ENCODE measurements at places on chromosomes 1 and 21.

DNA sequence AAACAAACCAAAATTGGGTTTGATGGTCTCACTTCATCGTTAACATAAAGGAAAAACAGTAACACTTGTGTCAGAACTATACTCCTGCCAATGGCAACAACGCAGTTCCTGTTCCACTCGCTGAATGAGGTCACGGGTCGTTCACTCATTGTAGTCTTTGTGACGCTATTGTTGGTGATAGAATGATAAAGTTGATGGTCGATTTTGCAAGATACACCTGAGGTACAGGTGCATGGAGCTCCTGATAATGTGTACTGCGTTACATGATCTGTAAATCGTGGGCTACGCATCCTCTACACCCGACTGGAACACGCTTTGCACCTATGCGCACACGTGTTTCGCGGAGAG is 391 bp upstream of the CENPS start:
- no peak for DNase-seq

DNA sequence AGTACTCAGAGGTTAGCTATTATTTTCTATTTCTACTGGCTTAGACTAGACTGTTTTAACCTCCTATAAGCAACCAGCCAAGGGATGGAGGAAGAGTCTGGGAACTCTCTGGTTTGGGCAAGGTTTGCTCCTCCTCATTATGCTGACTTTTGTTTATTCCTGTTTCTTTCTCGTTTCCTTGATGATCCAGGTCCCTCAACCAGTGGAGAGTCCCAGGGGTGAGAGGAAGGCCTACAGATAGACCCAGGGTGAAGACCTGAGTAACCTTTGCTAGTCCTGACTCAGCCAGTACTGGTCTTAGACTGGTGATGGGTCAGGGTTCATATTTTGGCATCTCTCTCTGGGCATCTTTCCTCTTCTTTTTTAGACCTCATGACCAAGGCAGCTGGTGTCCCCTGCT is 5.4 kb downstream of the TUFT1 start:
- DNase-seq = no peak

- no peak for DNase-seq
These were observed 60.8 kb downstream of the LRRN2 start for GRCh38 chr1:204624631-204625216.

GRCh38 chr1:171730052-171730451 is 11.8 kb downstream of the VAMP4 start:
- DNase-seq = no peak

DNA sequence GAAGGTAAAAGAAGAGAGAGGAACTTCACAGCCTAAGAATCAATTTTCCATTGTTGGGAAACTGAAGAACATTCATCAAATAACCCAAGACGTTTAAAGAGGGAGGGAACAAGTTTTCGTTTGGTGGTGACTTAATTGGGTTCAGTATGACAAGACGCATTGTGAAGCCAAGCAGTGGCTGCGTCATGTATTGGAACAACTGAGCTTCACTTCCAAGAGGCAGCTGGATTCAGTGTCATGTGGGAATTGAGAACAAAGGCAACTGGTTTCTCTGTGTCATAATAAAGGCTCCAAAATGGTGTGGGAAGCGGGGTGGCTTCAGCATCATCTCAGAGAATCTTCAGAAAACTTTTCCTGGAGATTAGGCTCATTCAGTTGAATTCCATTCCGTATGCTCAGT is 29.8 kb upstream of the RC3H1 start:
- no peak for DNase-seq

- no peak for DNase-seq
These were observed 275.5 kb upstream of the RUNX1 start for GRCh38 chr21:35324372-35325220.

DNA sequence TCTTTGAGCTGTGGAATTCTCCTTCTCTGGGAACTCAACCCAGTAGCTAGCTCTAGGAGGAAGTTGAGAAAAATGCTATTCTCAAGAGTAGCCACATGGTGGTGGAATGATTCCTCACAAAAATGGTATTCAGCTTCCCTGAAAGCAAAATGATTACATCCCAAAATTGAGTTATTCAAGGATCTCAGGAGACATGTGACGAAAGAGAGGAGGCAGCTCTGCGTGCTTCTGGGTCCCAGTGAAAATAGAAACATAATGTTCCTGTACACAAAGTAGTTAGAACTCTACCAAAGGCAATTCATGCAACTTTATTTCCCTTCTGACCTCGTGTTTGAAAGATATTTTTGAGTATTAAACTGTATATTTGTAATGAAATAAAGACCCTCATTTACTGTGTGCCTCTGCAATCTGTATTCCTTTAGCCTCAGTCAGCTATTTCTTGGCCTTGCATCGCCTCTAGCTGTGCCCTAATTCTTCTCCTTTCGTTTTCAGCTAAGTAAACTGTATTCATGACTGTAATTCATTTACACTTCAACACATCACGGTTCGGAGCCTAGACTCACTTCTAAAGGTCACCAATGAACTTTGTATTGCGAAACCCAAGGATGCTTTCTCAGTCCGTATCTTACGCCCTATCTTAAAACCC is 167.3 kb downstream of the FASLG start:
- no peak for DNase-seq

DNA sequence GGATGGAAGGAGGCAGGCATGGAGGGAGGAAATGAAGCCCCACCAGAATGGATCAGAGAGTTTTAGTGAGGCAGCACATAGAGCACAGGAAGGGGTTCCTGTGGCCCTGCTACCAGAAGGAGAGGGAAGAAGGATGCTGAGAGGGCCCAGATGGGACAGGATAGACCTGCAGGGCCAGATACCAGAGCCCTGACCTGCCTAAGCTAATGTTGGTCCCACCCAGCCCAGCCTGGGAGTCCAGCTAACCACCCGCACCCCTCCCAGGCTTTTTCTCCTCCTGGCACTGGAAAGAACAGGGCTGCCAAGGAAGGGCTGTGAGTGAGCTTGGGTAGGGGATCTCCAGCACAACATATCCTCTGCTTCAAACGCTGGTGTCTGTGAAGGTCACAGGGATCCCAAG is 6.9 kb downstream of the NECTIN4 start:
- DNase-seq = no peak

DNA sequence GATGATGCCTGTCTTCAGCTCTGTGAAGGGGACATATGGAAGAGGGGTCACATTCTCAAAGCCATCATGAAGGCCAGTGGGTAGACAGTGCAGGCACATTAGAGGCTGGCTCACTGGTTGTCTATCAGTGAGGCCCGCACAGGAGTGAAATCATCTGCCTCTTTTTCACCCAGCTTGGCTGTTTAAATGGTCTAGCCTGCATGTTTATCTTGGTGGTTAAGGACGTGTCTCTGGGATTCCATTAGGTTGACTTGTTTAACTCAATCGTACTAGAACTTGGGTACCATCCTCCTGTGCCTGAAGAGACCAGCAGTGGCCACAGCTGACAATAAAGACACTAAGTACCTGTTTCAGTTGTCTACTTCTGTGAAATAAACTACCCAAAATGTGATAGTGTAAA is 219.3 kb downstream of the PLPP3 start:
- no peak for DNase-seq

DNA sequence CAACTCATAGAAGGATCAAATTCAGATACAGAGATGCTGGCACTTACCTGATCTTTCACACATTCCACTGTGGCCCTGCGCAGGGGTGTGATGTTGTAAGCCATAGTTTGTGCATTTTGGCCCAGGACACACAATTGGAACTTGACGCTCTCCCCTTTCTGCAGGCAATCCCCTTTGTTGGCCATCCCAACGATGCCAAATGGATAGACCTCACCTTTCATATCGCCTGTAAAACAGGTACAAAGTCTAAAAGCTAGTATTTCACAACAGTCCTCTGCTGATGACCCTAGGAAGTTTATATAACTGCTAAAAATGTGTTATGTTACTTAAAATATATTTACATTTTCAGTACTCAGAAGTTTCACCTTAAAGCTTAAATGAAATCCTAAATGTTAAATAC is 3.9 kb upstream of the NRAS start:
- no peak for DNase-seq
